ENCODE measurements at places on chromosomes 6 and 20.
A peak's percentile ranks its signal among the peaks of the same experiment; 100 is the strongest.

DNA sequence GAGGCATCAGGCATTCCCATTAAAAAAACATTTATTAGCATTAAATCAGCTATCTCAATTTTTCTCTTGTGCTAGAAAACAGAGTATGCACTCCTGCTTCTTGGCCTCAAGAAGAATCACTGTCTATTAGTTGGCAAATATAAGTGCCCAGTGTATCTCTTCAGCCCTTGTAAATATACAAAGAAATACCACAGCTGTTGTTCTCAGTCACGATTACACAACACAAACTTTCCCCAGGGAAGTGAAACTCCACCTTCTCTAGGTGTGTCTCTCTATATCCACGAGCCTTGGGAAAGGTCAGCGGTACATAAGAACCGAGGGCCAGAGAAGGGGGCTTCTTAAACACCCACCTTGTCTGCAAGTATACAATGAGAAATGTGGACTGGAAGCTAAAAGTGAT, 194.7 kb downstream of the PKHD1 start:
- DNase-seq: no peak

GRCh38 chr6:89487864-89488263, 54.9 kb downstream of the ANKRD6 start:
- no peak for DNase-seq

DNA sequence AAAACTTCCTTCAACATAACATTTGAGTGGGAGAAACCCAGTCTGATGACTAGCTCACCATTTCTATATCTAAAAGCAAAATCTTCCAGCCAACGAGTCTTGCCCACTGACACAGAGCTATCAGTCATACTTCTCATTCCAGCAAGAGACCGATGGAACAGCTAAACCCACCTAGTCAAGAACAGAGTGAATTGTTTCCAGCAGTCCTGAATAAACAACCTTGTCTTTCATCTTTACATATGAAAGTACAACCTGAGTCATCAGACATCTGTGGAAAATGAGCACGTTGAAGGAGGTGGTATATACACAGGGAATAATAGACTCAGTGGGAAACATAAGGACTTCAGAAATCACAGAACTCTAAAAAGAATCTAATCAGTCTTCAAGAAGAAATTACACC, 23.8 kb downstream of the NRSN1 start:
- DNase-seq: no peak

DNA sequence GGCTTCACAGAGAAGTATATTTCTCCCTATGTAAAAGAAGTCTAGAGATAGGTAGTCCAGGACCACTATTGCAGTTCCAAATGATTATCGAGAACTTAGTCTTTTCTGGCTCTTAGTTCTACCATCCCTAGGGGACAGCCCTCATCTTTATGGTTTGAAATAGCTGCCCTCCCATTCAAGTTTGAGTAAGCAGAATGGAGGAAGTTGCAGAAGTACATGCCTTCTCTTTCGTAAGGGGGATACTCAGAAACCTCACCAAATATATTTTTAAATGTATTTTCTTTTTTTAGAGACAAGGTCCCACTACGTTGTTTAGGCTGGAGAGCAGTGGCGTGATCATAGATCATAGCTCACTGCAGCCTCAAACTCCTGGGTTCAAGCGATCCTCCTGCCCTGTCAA, 236.8 kb upstream of the RREB1 start:
- DNase-seq: no peak

DNA sequence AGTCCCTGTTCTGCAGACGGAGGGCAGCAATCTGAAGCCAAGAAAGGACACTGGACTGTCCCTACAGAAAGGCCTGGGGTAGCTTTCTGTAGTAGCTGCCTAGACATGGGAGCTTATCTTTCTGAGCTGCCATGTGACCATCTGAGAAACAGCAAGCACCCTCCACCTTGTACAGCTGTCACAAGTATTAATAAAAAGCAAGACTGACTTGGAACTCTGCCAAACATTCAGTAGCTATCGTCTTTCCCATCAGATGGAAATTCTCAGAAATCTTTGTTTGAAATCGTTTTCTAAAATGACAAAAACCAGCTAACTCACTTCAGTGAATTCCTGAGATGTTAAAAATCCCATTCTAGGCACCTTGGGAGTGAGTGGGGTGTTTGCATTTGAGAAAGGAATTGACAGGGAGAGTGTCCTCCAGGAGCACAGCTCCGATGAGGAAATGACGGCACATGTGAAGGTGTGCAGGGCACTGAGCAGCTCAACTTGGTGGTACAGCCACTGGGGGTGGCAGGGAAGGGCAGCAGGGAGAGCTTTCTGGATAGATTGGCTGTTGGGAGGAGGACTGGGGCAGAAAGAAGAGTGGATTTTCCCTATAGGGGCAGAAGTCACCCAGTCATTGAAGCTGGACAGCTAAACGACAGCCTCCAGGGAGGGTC, 24.5 kb downstream of the ACSS1 start:
- no peak for DNase-seq

DNA sequence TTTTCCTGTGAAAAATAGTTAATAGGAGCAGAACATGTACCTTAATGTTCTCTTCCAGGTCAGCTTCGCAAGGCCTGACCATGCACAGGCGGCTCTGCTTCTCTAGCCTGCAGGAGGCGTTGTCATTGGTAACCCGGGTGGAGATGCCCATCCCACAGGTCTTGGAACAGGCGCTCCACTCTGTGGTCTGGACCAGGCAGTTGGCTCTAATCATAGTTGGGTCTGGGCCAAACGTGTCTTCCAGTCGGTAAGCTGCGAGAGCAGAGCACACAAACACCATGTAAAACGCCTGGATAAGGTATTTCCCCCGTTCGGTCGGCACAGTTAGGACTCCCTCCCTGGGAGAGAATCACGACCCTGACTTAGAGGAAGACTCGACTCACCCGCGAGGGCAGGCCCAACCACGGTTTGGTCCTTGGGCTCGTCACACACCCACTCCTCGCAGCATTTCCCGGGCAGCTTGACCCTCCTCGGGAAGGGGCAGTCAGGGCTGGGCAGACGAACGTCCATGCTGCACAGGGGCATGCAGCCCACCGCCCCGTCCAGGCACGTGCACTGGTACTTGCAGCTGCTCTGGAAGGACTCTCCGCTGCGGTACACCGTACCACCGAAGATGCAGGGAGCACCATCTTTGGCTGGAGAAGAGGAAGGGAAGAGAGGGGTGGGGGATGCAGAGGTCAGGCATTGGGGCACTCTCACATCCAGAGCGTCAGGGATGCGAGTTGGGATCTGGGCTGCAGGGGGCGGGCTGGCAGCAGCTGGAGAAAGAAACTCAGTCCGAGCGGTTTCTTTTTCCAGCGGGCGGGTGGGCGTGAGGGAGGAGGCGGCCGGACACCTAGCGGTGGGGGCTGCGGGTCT, 1.0 kb downstream of the CCN2 start:
- peak; percentile 81 for DNase-seq

- DNase-seq: no peak
Observed at GRCh38 chr20:63854069-63854765, 7.1 kb upstream of the ABHD16B start.

DNA sequence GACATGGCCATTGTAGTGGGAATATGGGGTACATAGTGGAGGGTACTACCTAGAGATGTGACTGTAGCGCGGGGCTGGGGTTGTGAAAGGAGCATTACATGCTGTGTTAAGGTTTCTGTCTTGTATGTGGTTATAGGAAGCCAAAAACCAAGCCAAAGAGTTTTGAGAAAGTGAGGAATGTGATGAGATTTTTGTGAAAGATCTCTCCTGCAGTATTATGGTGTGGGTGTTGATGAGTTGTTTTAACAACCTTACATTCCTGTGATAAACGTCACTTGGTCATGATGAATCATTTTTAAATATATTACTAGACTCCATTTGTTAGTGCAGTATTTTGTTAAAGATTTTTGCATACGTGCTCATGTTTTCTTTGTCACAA, 48.9 kb downstream of the ZFAND3 start:
- DNase-seq: no peak

DNA sequence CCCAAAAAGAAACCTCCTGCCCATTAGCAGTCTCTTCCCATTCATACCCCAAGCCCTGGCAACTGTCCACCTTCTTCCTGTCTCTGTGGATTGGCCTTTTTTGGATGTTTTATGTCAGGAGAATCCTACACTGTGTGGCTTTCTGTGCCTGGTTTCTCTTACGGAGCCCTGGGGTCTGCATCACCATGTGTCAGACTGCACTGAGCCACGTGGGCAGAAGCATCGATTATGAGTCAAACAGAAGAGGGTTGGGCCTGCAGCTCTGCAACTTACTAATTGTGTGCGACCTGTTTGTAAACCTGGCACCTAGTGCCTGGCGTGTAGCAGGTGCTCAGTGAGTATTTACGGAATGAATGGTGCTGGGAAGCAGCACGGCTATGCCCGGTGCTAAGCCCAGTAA, 62.6 kb downstream of the IGF2R start:
- no peak for DNase-seq

- DNase-seq: no peak
Observed at GRCh38 chr6:125392682-125393081, 90.9 kb upstream of the HDDC2 start.

DNA sequence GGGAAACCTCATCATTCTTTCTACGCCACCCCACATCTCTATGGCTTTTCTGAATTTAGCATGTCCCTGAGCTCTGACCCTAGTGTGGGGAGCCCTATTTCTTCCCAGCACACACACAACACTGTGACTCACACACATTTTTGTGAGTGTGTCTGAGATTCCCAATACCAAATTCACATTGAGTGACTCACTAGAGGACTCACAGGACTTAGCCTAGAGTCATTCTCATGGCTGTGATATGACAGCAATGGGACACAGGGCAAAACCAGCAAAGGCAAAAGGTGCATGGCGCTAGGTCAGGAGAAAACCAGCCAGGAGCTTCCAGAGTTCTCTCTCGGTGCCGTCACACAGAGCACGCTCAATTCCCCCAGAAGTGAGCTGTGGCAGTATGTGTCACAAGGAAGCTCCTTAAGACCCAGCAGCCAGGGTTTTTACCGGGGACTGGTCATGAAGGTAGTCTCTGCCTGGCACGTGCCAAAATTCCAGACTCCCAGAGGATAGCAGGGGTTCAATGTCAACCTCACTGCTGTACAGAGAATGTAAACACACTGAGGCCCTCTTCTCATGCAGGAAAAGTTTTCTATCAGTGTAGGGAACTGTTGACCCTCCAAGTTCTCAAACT, 6.2 kb downstream of the CSTL1 start:
- no peak for DNase-seq

GRCh38 chr6:11785415-11785773, 6.8 kb upstream of the ADTRP start:
- no peak for DNase-seq

- DNase-seq: no peak
Observed at GRCh38 chr6:131023834-131024504, 39.1 kb downstream of the EPB41L2 start.

DNA sequence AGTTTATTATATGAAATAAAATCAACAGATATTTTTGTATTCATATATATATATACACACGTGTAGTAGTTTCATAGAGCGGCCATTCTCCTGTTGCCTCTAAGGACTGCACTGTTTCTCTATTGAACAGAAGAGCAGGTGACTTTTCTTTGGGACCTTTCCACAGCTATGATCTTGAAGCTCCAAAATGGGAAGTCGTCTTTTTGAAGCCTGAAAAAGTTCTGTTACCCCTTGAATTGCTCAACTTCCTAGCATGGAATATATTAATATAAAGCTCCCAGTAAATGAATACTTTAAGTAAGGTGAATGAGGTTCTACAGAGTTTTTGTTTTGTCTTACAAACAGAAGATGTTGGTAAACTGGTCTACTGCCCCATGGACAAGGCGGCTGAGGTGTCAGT, 42.2 kb upstream of the ADTRP start:
- DNase-seq: no peak

GRCh38 chr6:18488004-18488403, 100.9 kb downstream of the RNF144B start:
- DNase-seq: no peak

- DNase-seq: no peak
Observed at GRCh38 chr20:58900397-58900796, 47.9 kb downstream of the GNAS start.

GRCh38 chr6:25829375-25829774, 2.5 kb downstream of the SLC17A1 start:
- DNase-seq: no peak

DNA sequence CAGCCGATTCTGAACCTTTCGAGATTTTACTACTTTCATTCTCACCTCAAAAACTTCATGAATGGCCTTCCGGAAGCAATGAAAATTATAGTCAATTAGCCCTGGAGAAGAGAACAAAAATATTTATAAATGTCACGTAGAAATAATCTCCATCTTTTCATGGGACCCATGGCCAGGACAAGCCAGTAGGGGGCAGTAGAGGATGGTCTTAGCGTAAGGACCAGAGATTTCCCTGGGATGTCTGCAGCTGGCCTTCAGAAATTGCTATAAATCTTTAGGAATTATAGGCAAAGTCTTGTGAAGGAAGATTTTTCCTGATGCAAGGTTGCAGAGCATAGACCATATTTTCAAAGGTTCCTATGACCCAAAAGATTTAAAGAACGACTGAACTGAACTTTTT, 15.6 kb upstream of the UBE2J1 start:
- DNase-seq: no peak

GRCh38 chr6:1228754-1229191, 83.1 kb upstream of the FOXQ1 start:
- DNase-seq: no peak

DNA sequence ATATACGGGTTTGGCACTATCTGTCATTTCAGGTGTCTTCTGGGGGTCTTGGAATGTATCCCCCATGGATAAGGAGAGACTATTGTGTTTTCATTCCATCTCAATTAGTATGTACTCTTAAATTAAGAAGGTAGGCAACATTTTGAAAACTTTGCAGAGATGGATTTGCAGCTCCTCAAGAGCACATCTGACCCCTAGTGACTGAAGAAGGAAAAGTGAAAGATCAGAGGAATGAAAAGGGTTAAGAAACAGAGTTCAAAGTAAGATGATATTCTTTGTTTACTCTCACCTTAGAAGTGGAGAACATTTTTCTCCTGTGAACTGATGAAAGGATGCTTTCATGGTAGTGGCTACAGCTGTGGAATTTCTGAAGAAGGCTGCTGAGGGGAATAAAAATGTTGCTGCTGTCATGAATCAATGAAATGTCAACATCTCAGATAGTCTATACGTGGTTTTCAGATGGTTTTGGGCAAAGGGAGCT, 41.5 kb downstream of the SH3BGRL2 start:
- DNase-seq: no peak

Data from Right ventricle myocardium inferior (tissue), 1 donor.